ENCODE measurements at places on chromosomes 16 and 17.

GRCh38 chr16:77437859-77438258 is 3.0 kb upstream of the ADAMTS18 start:
- DNase-seq, result no peak

DNA sequence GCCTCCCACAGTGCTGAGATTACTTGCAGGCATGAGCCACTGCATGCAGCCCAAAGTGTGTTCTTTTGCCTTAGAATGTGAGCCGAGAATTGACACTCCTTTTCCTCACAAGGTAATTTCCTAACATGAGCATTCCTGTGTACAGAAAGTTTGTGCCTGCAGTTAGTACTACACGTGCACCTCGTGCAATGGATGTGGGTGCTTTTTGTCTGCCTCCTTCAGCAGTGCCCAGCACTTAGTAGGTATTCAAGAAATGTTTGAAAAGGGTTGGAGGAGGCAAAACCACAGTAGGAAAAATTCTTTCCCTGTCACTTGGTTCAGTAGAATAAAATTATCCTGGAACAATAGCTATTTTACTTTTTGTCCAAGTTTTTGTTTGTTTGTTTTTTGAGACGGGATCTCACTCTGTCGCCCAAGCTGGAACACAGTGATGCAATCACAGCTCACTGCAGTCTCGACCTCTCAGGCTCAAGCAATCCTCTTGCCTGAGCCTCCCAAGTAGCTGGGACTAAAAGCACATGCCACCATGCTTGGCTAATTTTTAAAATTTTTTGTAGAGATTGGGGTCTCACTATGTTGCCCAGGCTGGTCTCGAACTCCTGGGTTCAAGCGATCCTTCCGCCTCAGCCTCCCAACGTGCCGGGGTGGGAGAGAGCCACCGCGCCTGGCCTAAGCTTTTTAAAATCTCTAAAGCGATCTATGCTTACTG is 2.4 kb downstream of the NDE1 start:
- no peak for DNase-seq

DNA sequence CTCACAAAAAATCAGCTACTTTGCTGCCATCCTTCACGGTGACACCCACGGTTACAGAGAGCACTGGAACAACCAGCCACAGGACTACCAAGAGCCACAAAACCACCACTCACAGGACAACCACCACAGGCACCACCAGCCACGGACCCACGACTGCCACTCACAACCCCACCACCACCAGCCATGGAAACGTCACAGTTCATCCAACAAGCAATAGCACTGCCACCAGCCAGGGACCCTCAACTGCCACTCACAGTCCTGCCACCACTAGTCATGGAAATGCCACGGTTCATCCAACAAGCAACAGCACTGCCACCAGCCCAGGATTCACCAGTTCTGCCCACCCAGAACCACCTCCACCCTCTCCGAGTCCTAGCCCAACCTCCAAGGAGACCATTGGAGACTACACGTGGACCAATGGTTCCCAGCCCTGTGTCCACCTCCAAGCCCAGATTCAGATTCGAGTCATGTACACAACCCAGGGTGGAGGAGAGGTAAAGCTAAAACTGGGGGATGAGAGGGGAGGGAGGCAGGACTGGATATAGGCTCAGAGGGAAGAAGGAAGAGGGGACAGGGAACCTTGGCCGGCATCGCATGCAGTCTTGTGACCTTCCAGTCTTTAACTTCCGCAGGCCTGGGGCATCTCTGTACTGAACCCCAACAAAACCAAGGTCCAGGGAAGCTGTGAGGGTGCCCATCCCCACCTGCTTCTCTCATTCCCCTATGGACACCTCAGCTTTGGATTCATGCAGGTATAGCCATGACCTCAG is 581 bp downstream of the CD68 start:
- DNase-seq, result no peak

DNA sequence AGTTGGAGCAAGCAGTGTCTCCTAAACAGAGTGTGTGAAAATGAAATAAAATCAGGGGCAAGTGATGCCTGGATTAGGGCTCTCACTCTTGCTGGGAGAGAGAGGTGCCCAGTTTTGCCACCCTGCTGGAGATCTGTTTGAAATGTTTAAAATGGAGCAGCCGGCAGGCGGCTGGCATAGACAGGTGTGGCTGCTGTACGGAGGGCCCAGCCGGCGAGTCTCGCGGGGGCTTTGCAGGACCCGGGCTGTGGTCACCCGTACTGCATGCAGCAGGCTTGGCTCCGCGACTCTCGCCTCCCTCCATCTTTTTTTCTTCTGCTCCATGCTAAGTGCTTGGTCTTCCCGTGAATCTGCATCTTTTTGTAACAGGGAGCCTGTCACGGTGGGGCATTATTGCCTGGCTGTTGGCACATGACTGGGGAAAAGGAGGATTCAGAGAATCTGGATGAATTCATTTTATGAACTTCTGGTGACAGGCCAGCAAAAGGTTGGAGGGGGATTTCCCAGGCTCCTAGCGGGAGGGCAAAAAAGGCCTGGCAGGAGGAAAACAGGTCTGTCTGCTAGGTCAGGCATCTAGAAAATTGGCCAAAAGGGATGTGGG is 1.8 kb downstream of the ZNRF1 start:
- no peak for DNase-seq

GRCh38 chr16:84194470-84195200 is 3.7 kb downstream of the ADAD2 start:
- DNase-seq, result no peak

- DNase-seq, result no peak
Measured at GRCh38 chr16:58500430-58501241, 693 bp downstream of the NDRG4 start.

DNA sequence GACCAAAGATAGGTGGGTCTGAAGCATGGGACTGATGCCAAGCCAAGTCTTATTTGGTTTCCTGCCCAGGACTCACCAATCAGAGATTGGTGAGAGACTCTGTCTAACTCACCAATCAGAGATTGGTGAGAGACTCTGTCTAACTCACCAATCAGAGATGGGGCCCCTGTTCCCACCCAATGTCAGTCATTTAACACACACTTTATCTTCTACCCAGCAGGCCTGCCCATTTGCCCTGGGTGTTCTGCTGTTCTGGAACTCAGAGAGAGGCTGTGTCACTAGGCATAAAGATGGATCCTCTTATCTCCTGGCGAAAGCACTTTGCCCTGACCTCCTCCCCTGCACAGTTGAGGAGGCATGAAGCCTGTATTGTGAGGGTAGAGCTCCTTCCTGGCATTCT is 5.4 kb upstream of the RHOT1 start:
- no peak for DNase-seq

- DNase-seq, result no peak
Measured at GRCh38 chr17:61454381-61455323, 2.4 kb downstream of the TBX4 start.

- no peak for DNase-seq
Measured at GRCh38 chr17:319266-319665, 33.3 kb downstream of the RPH3AL start.

- no peak for DNase-seq
Measured at GRCh38 chr17:74547736-74548135, 1.8 kb upstream of the CD300C start.

DNA sequence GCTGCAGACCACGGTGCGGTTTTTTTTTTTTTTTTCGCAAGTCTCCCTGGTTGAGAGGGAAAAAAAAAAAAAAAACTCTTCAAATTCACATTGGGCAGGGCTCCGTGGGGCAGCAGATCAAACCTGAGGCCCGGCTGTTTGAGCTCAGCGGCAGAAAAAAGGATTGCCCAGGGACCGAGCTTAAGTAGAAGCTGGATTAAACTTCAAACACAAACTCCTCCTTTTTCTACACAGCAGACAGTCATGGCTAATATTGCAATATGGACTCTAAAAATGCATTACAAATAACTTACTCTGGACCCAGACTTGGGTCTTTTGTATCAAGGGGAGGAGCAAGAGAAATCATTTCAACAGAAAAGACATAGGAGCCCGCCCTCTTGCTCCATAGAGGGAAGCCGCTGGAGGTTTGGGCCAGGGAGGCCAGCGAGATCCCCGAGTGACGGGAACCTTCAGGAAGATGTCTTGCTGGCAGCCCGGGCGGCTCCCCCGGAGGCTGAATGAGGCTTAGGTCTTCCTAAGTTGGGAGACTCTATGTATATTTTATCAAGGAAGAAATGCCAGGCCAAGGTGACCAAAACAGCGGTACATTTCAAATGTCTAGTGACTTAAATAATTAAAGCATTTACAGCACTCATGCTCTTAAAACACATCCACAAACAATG is 167.7 kb downstream of the ZNF423 start:
- DNase-seq, result no peak

DNA sequence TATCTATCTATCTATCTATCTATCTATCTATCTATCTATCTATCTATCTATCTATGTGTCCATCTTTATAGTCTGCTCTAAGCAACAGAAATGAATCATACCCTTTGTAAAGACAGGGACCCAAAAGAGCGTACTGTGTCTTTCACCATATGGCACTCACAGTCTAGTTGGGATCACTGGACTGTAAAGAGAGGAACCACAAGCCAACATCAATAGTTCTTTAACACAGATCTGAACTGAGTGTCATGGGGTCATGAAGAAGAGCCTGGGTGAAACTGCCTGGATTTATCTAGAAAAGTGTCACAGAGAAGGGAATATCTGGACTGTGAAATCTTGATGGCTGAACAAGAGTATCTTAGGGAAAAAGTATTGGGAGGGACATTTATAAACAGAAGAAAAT is 619.1 kb upstream of the SOX9 start:
- DNase-seq, result no peak

GRCh38 chr17:81027038-81027437 is 7.9 kb upstream of the BAIAP2 start:
- no peak for DNase-seq

- no peak for DNase-seq
Measured at GRCh38 chr16:57846078-57846697, 43.9 kb upstream of the KIFC3 start.

GRCh38 chr16:917591-918061 is 53.2 kb downstream of the LMF1 start:
- DNase-seq, result no peak

GRCh38 chr17:1244606-1245012 is 25.6 kb upstream of the BHLHA9 start:
- DNase-seq, result no peak

DNA sequence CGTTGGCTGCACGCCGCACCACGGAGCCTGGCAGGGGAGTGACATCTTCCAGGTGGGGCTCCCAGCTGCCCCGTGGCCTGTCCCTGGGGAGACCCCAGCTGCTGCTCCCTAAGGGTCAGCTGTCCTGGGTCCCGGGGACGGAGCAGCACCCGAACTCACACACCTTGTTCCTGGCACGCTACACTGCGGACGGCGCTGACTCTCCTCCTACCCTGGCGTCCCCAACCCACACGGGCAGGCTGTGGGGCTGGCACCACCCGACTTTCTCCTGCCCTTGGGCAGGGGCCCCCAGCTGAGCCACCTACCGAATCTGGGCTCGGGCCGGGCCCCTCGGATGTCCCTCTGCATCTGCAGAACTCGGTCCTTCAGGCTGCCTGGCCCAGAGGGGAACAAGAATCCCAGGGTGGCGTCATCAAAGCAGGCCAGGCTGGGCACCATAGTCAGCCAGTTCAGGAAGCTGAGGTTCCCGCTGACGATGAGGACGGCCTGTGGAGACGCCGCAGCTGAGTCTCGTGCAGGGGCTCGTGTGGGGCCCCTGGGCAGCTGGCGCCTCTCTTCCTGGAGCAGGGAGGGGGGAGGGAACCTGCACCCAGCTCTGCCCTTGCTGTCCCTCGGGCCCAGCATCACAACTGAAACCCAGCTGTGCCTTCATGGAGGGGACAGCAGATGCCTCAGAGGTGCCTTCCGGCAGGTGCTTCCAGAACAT is 70.5 kb upstream of the GNG13 start:
- no peak for DNase-seq

GRCh38 chr17:75540923-75541503 is 15.5 kb downstream of the LLGL2 start:
- no peak for DNase-seq

GRCh38 chr17:49928837-49929475 is 40.0 kb upstream of the DLX4 start:
- DNase-seq, result no peak

DNA sequence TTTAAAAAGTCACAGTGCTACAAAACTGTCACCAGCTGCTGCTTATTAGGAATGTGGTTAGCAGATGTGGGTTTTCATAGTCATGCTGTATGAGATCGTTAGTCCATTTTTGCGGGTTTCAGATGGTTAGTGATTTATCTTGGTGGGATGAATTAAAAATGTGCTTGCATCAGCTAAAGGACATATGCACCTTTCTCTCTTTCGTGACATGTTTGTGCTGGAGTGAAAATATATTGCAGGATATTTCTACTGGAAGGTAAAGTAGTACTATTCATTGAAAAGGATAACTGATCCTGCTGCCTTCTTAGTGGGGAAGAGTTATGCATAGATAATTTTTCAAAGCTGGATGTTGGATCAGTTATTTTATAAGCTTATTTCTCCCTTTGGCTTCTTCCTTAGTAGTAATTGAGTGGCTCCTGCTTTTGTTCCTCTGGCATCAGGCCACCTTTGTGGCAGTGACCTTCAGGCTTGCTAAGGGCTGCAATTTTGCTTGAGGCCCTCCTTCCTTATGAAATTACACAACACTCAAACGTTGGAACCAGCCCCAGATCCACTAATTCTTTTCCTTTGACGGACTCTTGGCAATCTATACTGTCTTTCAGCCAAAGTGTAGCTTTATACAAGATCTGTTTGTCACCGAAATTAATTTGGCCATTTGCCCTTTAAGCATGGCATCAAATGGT is 7.5 kb upstream of the SNTB2 start:
- no peak for DNase-seq

DNA sequence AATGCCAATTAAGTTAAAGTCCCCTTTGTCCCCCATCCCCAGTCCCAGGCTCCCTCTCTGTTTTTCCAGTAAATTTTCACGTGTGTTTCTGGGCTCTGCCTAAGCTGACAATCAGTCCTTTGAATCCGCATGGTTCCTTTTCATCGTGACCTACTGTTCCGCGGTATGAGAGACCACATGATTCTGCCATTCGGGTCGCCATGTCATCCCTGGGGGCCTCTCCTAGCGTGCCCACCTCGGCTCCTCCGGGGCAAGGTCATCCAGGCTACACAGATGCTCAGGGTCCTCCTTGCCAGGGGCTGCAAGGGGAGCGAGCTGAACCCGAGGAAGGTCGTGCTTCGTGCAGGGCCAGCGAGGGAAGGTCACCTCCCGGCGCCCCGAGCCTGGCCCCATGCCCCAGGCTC is 157.6 kb downstream of the RAB11FIP4 start:
- DNase-seq, result no peak

GRCh38 chr16:84847564-84848355 is 28.0 kb downstream of the CRISPLD2 start:
- DNase-seq, result no peak

- no peak for DNase-seq
Measured at GRCh38 chr17:72466199-72466598, 345.4 kb downstream of the SOX9 start.

GRCh38 chr17:75542229-75542628 is 16.7 kb downstream of the LLGL2 start:
- no peak for DNase-seq

- DNase-seq, result no peak
Measured at GRCh38 chr16:1245452-1246020, 5.0 kb downstream of the TPSAB1 start.

GRCh38 chr17:73017658-73018057 is 74.8 kb downstream of the SLC39A11 start:
- no peak for DNase-seq

GRCh38 chr17:55430541-55431288 is 9.1 kb upstream of the MMD start:
- DNase-seq, result no peak

Data from activated T-helper 1 cell treated with anti-CD3 and anti-CD28 coated beads, Interleukin-2, amount 50 U/mL, for 16 hours (primary cell).